ENCODE measurements at places on chromosomes 4 and X. TPM values are rescaled to one million over a fixed set of nuclear protein-coding genes. Genes with fewer than 3 reads are reported as not detected.
A peak's percentile ranks its signal among the peaks of the same experiment; 100 is the strongest.

GRCh38 chr4:152236519-152237056, 299.3 kb downstream of the FBXW7 start:
- H3K4me3 ChIP-seq: no peak overlapping the region
- H3K27me3 ChIP-seq: no peaks in the 10 kb centered on the region
- peaks cover 3% of the 10 kb centered on the region for H3K4me1 ChIP-seq
- no peak for DNase-seq
- no peaks in the 10 kb centered on the region for H3K36me3 ChIP-seq

The POLN gene
- polyA plus RNA-seq: 1.8 TPM

DNA sequence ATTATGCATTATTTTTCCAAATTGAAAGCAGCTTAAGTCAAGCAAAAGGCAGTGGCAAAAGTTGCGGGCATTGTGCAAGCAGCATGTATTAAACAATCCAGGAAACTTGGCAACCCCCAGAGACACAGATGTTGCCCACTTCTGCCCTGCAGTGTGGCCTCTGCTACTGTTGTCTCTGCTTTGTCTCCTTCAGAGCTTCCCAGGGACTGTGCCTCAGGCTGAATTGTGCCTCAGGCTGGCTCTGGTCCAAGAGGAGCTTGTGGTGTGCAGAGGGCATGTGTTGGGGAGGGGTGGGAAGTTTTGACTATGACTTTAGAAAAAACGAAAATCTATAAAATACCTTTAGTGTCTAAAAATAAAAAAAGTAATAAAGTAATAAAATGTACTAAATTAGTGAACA, 201.4 kb downstream of the CCSER1 start:
- no peak overlapping the region for H3K4me3 ChIP-seq
- no peak overlapping the region for H3K27ac ChIP-seq
- DNase-seq: peak; percentile 12
- no peaks in the 10 kb centered on the region for H3K36me3 ChIP-seq
- no peaks in the 10 kb centered on the region for H3K27me3 ChIP-seq

- no peaks in the 10 kb centered on the region for H3K36me3 ChIP-seq
- H3K4me3 ChIP-seq: no peak overlapping the region
- peak; percentile 82 for DNase-seq
- H3K4me1 ChIP-seq: 0 out of 2 replicates have a peak, but pooled peaks cover 3% of the 10 kb centered on the region
These were observed 12.0 kb upstream of the DCHS2 start for GRCh38 chr4:154503598-154503997.

DNA sequence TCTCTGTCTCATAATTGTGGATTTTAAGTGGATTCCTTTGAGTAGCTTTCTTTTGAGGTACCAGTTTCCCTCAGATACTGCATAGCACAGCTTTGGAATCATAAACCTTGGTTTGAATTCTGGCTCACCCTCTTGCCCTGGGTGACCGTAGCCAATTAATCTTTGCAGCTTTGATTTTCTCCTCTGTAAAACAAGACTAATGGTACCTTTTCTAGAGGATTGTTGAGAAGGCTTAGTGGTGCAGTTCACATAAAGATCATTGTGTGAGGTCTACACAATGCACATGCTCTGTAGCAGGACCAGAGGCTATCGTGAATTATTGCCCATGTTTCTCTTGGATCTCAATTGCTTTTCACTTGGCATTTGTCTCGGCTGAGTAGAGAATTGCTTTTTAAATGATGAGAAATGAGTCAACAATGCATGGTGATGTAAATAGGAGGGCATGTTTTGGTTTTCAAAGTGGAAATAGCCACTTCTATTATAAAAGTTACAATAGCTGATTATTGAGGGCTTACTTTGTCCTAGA, 47.9 kb downstream of the TMEM131L start:
- no peaks in the 10 kb centered on the region for H3K27me3 ChIP-seq
- H3K4me3 ChIP-seq: no peak overlapping the region
- DNase-seq: no peak
- H3K27ac ChIP-seq: peak overlapping the region; percentile 40

DNA sequence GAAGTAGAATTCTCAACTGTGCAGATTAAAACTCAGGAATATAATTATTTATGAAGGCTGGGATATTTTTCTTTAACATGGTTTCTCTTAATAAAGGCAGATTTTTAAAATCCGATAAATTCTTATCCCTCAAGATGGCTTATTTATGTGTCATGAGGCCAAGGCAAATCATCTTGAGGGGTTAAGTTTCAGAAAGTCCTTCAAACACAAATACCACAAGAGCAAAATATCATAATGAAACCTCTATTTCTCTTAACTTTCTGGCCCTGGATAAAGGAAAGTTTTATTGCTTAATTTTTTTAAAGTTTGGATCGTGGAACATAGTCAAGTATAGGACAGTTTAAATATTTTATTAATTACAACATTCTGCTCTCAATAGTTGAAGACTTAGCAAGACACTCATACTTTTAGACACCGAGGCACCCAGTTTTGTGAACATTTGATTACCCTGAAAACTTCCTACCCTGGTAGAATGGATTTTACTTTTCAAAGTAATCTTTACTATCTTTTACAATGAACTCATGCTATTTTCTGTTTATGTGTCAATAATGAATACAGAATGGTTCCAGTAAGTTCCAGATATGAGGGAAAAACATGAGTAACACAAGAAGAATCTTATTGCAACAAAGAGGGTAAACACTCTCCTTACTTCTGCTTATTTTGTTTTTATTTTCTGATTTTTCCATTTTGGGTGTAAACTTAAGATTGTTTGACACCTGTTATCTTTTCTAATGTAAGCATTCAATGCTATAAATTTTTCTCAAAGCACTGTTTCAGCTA, 200.7 kb upstream of the IL15 start:
- H3K27ac ChIP-seq: no peak overlapping the region
- no peaks in the 10 kb centered on the region for H3K27me3 ChIP-seq
- H3K4me1 ChIP-seq: no peaks in the 10 kb centered on the region
- no peak for DNase-seq
- no peaks in the 10 kb centered on the region for H3K36me3 ChIP-seq

GRCh38 chr4:89247951-89248350, 59.6 kb downstream of the GPRIN3 start:
- no peaks in the 10 kb centered on the region for H3K36me3 ChIP-seq
- no peak for DNase-seq
- no peaks in the 10 kb centered on the region for H3K4me1 ChIP-seq

DNA sequence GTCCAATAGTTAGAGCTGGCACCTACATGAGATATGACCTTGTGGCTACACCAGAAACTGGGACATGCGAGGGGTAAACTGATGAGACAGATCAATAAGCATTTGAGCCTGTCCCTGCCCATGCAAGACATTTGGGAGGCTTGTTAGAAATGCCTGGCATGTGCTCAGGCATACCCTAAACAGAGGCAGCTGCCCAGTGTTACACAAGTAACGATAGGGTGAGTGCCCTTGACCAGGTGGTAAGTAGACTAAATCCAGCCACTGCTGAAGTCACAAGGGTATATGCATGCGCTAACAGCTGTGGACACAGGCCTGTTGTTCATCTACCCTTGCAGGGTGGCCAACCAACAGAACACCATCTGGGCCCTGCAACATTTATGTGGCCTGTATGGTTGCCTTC, 56.1 kb upstream of the CCDC149 start:
- no peaks in the 10 kb centered on the region for H3K27me3 ChIP-seq
- H3K4me1 ChIP-seq: no peaks in the 10 kb centered on the region
- DNase-seq: no peak
- no peak overlapping the region for H3K27ac ChIP-seq
- H3K4me3 ChIP-seq: no peak overlapping the region

The STPG2 gene
- polyA plus RNA-seq: 0.14 TPM

- no peak overlapping the region for H3K4me3 ChIP-seq
- no peaks in the 10 kb centered on the region for H3K27me3 ChIP-seq
- H3K27ac ChIP-seq: no peak overlapping the region
- no peaks in the 10 kb centered on the region for H3K4me1 ChIP-seq
These were observed 2.2 kb upstream of the UGT2B4 start for GRCh38 chr4:69497886-69498395.

GRCh38 chrX:74814681-74815080, 110.6 kb downstream of the NEXMIF start:
- H3K27me3 ChIP-seq: no peaks in the 10 kb centered on the region
- 0 out of 2 replicates have a peak, but pooled peaks cover 9% of the 10 kb centered on the region for H3K4me1 ChIP-seq
- no peak for DNase-seq

GRCh38 chr4:14392378-14392777, 609.9 kb upstream of the CPEB2 start:
- no peak overlapping the region for H3K4me3 ChIP-seq
- H3K27ac ChIP-seq: no peak overlapping the region
- no peaks in the 10 kb centered on the region for H3K27me3 ChIP-seq
- DNase-seq: no peak
- H3K4me1 ChIP-seq: no peaks in the 10 kb centered on the region
- no peaks in the 10 kb centered on the region for H3K36me3 ChIP-seq

The ABLIM2 gene
- polyA plus RNA-seq: 1.5 TPM

DNA sequence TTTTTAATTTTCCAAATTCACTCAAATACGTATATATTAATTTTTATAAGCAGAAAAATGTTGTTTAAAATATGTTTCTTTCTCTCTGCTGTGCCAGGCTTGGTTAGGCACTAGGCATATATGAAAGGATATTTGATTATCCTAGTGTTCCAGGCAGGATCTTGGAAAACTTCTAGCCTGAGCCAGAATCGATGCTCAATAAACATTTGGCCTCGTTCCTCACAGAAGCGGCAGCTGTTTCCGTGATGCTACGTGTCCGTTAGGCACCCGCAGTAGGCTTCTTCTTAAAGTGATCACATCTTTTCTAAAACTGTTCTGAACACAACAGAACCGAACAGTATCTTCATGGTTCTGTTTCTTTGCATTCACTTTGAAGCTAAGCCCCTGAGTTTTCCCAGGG, 50.1 kb upstream of the CRMP1 start:
- H3K27ac ChIP-seq: no peak overlapping the region
- peaks cover 5% of the 10 kb centered on the region for H3K36me3 ChIP-seq
- H3K27me3 ChIP-seq: no peaks in the 10 kb centered on the region
- no peak for DNase-seq

The NPY2R gene
- polyA plus RNA-seq: 0.16 TPM

DNA sequence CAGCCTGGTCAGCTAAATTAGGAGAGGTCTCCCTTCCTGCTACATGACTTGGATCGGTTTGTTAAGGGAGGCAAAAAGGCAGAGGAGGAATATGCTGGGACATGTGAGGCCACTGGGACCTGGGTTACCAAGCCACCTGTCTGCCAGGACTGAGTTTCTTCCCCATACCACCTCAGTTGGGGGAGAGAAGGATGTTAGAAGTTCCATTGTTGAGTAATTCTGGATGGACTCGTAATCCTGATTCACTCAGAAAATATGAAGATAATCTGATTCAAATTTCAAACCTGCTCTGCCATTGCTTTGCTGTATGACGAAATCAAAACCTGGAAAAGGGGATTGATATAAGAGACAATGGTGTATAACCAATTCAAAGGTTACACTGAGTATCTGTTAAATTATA, 97.4 kb upstream of the S100G start:
- H3K27ac ChIP-seq: no peak overlapping the region
- peaks cover 5% of the 10 kb centered on the region for H3K36me3 ChIP-seq
- no peak for DNase-seq
- no peak overlapping the region for H3K4me3 ChIP-seq
- no peaks in the 10 kb centered on the region for H3K27me3 ChIP-seq

DNA sequence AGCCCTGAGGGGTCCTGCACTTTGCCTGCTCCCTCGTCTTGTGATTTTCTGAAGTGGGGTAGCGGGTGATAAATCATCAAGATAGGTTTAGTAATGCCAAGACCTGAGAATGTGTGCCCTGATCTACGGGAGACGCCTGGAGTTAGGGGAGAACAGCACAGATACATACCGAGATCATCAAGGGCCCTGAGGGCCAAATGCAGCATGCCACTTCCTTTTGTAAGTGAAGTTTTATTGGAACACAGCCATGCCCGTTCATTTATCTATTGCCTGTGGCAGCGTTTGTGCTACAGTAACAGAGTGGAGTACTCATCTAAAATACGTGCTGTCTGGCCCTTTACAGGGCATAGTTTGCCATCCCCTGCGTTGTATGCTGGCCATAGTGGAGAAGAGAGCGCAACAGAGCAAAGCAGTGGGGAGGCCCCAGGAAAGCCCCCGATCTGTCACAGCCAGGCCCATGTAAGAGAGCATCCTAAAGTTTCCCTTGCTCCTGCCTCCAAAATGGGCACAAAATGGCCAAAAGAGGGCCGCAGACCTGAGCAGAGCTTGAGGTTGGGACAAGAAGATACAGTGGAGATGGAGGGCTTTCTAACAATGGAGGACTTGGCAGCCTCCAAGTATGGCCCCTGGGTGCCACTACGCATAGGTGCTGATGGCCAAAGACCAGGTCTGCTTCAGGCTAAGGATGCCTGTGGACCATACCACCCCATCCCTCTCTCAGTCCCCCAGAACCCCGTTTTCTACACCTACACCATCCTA, 167.0 kb downstream of the SMIM20 start:
- H3K27ac ChIP-seq: no peak overlapping the region
- H3K4me1 ChIP-seq: no peaks in the 10 kb centered on the region
- no peak for DNase-seq

DNA sequence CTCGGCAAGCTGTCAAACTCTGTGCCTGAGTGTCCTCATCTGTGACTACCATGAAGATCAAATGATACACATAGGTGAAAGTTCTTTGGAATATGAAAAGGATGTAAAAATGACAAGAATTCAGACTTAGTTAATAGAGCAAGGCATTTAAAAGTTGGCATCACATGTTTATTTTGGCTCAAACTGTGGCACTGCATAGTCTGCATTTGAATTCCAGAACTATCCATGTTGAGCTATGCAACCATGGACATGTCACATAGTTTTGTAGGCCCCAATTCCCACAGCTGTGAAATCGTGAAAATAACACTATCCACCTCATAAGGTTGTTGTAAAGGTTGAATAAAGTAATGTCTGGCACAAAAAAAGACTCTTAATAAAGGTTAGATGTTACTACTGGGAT, 33.9 kb downstream of the AFF2 start:
- H3K4me3 ChIP-seq: no peak overlapping the region
- H3K4me1 ChIP-seq: peaks cover 6% of the 10 kb centered on the region
- no peak overlapping the region for H3K27ac ChIP-seq
- H3K36me3 ChIP-seq: no peaks in the 10 kb centered on the region

DNA sequence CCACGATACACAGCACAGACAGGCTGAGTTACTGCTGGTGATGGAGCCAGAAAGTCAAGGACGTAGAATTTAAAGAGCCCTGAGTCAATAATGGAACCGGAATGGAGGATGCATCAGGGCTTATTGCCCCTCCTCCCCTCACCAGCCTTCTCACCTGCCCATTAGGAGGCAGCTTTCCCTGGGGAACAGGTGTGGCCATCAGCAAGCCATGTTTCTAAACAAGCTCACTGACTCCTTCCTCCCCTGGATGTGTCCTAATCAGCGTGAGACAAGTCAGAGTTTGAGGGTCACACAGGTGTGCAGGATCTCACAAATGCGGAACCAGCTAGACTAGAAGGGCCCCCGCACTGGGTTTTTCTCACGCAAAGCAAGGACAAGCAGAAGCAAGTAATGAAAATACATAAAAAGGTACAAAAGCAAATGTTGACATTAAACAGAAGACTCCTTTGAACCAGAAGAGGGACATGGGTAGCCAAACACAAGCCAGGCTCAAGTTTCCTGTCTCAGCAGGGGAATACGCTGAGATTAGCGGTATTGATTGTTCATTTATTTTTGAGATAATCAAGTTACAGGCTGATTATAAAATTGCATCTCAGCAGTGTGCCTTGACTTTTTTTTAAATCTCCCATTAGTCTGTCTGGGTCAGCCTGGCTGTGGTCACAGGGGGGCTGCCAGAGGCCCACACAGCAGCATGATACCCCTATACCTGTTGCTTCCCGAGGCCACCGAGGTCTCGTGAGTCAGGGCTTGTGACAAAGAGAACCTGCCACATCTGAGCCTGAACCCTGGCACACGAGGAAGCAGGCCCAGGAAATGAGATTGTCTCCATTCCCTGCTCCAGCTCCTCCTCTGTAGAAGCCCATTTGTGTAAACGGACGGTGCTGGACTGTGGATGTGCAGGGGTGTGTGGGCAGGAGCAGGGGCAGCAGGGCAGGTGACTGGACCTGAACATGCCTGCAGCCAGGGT, 37.4 kb downstream of the CCKAR start:
- peaks cover 13% of the 10 kb centered on the region for H3K4me1 ChIP-seq
- no peak overlapping the region for H3K4me3 ChIP-seq
- no peaks in the 10 kb centered on the region for H3K27me3 ChIP-seq
- peak; percentile 59 for DNase-seq
- no peaks in the 10 kb centered on the region for H3K36me3 ChIP-seq
- H3K27ac ChIP-seq: 0 out of 2 replicates have a peak overlapping the region, but pooled peaks have one; percentile 42

Measured in GM23338 (cell line).